ENCODE measurements at places on chromosomes 5 and 9.

DNA sequence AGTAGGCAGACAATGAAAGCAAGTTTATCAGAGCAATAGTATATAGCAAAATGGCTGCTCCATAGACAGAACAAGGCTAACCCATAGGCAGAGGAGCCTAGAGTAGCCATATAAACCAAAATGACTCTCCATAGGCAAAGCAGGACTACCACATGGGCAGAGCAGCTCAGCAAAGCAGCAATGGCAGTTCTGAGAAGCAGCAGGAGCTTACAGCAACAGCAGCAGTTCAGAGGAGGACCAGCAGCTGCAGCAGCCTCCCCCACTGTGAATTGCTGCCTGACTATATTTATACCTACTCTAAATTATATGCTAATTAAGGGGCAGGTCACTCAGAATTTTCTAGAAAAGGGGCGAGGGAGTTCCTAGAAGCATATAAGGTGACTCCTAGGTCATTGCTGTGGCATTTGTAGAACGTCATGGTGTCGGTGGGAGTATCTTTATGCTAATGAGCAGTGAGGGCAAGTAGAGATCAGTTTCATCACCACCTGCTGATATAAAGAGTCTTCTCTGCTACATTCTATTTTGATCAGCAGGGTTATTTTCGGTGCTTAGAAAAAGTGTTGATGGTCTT lies 1115.5 kb downstream of the DTWD2 start:
- DNase-seq: no peak

DNA sequence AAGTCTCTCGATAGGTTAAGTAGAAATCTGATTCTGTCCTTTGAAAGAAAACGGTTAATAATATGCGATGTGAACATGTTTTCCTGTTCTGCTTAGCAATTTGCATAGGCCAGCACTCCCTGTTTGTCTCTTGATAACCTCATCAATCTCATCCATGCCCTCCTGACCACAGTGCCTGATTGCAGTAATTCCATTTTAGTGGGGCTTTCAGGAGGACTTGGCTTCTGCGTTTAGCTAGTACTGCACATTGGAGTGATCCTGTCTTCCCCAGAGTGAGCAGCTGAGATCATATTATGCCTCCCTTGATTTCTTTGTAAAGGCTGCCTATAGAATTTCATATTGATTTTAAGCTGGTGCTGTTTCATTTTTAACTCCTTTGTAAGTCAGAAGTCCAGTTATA lies 335.9 kb upstream of the ISL1 start:
- DNase-seq: no peak

DNA sequence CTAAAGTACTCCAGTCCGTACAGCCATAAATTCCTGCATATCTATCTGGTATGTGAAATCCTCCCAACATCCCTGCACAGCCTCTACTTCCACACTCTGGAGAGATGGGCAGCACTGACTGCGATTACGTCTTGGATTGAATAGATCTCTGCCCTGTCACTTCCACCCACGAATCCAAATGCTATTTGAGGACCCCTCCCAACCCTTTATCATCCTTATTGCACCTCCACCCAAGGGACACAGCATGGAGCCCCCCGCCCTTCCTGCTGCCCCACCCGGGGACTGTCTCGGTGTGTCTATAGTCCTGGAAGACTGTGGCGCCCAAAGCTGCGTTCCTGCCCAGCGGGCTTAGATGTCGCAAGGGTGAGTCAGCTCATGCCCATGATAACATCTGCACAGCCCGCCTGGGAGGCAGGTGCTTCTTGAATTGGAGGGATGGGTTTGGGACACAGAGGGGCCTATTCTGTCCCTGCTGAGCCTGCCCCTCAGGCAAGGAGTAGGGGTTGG lies 105.7 kb upstream of the HAND1 start:
- no peak for DNase-seq

DNA sequence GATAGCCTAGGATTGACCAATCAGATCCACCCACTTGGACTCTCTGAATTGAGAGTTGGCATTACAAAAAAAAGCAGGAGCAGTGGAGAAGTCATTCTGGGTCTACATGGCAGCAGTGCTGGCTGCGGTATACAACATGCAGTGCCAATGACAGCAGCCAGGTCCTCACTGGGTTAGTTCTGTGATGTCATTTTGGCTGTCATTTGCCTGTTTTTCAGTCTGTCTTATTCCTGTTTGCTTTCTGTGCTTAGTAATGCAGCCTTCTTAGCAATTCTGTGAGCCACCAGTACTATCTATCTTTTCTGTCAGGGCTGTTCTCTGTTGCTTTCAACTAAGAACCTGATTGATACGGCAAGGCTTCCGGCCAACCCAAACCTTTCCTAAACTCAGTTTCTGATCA lies 471.8 kb downstream of the BNC2 start:
- DNase-seq: no peak
